NCI-H345 (cell line): ENCODE measurements at places on chromosomes 2 and 18.

DNA sequence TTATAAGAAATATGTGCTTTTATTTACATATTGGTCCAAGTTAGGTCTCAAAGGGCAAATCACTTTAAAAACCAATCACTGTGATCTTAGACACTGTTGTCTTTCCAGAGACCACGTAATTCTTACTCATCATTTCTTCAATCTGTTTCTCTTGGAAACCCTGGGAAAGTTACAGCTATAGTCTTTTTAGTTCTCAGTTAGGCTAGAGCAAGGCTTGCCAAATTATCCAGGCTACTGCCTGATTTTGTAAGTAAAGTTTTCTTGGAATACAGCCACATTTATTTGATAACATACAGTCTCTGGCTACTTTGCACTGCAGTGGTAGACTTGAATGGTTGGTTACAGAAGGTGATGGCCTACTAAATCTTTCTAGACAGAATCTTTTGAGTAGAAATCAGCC is 106.0 kb downstream of the KIAA1328 start:
- no peak for DNase-seq

DNA sequence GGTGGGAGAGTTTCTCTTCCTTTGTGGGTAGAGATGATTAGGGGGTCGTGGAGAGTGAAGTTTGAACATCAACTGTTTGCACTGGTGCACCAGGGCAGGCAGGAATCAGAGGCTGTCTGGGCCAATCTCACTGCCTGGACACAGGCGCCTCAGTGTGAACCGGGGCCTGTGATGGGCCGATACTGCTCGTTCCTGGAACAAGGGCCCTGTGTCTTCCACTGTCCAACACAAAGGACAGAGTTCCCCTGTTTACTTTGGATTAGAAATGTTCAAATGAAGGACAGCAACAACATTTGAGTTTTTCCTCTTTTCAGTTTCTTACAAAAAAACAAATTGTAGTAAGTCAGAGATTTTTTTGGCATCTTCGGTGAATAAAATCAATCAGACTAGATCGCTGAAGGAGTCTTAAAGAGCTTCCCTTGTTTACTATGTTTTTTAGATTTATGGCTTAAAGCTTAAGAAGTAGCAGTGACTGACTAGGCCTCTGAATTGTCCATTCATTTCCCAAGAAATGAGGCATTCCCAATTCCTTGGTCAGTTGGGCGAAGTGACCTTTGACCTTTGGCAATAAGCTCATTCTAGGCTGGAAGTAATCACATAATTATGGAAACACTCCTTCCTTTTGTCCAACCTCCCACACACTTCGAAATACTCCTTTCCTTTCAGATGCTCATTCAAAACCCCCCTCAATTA is 11.6 kb upstream of the TGFA start:
- no peak for DNase-seq

- DNase-seq, result no peak
Measured at GRCh38 chr18:57214976-57215375, 68.1 kb downstream of the BOD1L2 start.

GRCh38 chr2:223314811-223315210 is 262.8 kb downstream of the KCNE4 start:
- no peak for DNase-seq

- no peak for DNase-seq
Measured at GRCh38 chr2:64359892-64360657, 93.9 kb upstream of the LGALSL start.

GRCh38 chr2:168116448-168116847 is 130.9 kb downstream of the STK39 start:
- DNase-seq, result no peak

GRCh38 chr2:169225906-169226305 is 136.4 kb downstream of the LRP2 start:
- DNase-seq, result no peak

DNA sequence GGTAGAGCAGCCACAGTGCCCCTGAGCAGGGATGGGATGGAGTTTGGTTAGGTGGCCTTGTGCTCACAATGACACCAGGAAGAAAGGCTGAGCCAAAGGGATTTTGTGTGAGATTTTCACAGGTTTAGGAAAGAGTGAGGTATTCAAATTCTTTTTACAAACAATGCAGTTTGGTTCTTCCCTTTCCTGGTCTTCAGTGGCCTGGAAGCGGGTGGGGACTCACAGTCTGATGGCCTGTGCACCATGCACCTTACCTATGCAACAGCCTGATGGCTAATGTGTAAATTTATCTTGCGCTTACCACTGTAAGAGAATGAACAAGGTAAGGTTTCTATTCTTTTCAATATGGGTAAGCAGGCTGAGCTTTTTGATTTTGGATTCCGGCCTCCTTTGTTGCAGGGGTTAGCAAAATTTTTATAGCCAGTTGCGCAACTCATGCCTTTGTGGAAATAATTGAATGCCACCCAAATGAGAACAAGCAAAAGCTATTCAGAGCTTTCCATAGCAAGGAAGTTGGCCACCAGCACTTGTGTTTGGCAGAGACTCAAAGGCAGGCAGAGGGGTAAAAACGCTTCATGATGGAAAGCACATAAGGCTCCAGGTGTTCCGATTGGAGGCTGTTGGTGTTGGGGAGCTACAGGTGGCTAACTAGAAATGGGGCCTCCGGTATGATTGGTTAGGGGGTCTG is 23.8 kb upstream of the IL1R2 start:
- peak; percentile 12 for DNase-seq

- DNase-seq, result peak; percentile 23
Measured at GRCh38 chr2:88483200-88483599, 30.7 kb upstream of the FOXI3 start.

GRCh38 chr2:30022444-30023071 is 101.2 kb upstream of the ALK start:
- DNase-seq, result no peak
